ENCODE measurements at places on chromosomes 12 and 14.

DNA sequence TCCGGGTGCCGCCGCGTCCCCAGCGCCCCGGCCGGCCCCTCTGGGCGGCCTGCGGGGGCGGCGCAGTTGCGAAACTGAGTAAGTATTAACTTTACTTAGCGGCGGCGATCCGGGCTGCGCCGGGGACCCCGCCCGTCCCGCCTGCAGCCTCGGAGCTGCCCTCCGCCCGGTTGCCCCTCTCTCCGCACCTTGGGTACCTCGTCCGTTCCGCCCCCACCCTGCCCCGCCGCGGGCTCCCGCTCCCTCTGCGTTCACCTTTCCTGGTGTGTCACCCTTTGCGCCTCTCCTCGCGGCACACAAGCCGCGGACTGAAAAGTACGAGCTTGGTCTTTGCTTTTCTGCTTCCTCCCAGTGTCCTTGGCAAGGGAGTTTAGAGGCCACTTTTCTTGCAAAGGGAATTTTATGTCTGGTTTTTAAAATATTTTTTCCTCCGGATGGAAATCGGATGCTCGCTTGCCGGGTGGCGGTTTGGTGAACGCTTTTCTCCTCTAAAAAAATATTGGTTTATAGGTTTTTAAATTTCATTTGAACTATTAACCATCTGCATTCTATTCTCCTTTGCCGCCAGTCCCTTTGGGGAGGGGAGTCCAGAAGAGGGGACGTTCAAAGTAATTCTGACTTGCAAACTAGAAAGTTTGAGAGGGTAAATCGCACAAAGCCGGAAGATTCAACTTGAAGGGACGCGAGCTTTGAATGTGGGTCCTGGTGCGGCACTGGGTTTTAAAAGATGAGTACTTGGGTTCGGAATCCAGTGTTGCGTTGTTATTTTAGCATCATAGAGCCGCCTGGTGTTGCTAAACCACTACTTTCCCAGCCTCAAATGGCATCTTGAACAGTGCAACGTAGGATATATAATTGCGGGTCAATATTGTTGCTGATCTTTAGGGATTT, 834 bp downstream of the RASSF8 start:
- peak; percentile 76 for DNase-seq

- no peak for DNase-seq
Measured at GRCh38 chr12:50107416-50108268, 3.8 kb downstream of the GPD1 start.

GRCh38 chr12:102702447-102703114, 214.5 kb downstream of the PAH start:
- DNase-seq, result no peak

DNA sequence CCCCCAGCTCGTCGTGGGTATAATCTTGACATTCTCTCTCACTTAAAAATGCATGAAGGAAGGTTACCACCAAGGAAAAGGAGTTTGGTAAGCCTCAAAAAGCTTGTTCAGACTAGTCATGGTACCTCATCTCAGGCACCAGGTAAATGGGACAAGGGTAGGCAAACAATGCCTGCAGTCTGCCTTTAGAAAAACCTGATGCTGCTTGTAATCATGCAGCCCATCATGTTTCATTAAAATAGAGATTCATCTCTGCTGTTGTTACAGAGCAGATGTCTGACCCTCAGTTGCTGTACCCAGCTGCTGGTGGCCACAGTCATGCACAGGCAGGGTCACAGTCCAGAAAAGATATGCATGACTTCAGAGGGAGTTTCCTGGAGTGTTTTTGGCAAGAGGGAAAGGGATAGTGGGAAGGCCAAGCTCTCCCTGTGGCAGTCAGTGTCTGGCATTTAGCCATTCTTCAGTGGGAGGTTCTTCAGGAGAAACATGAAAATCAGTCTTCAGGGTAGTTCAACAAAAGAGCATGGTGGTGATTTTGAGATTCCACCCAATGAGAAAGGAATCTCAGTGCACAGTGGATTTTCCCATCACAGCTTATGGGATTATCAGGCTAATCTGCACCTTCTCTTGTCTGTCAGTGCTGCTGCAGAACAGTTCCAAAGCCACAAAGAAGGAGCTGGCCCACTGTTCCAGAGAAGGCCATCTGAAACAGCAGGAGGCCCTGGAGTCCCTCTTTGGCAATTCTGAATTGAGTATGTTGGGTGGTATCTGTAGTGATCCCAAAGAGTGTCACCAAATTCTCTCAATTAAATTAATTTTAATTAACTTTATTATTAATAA, 202.7 kb upstream of the FRMD6 start:
- DNase-seq, result no peak

DNA sequence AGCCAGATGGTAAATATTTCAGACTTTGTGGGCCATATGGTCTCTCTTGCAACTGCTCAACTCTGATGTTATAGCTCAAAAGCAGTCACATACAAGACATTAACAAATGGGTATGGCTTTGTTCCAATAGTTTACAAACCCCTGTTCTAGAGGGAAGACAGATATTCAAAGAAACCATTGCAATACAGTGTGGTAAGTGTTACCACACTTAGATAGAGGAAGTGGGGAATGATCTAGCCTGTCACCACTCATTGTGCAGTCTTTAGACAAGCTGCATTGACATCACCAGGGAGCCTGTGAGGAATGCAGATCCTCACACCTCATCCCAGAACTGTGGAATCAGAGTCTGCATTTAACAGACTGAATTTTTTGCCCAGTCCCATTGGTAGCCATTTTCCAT, 80.0 kb upstream of the RGS6 start:
- no peak for DNase-seq

GRCh38 chr12:27331291-27331926, 1.2 kb upstream of the BMAL2 start:
- DNase-seq, result no peak

DNA sequence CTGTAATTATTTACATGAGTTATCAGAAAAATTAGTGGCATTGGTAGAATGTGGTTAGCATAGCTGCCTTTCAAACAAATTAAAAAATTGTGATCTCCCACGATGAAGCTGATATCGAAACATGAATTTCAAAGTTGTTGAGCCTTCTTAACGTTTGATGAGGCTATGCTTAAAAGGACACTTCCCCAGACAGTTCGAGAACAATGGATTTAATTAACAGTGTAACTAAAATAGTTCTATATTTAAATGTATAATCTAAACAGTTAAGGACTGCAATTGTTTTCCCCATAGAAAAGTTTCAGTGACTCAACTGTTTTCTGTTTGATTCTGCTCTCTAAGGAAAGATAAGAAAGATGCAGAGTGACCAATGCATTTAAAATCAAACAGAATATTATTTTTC, 1.6 kb downstream of the CLEC2B start:
- no peak for DNase-seq

DNA sequence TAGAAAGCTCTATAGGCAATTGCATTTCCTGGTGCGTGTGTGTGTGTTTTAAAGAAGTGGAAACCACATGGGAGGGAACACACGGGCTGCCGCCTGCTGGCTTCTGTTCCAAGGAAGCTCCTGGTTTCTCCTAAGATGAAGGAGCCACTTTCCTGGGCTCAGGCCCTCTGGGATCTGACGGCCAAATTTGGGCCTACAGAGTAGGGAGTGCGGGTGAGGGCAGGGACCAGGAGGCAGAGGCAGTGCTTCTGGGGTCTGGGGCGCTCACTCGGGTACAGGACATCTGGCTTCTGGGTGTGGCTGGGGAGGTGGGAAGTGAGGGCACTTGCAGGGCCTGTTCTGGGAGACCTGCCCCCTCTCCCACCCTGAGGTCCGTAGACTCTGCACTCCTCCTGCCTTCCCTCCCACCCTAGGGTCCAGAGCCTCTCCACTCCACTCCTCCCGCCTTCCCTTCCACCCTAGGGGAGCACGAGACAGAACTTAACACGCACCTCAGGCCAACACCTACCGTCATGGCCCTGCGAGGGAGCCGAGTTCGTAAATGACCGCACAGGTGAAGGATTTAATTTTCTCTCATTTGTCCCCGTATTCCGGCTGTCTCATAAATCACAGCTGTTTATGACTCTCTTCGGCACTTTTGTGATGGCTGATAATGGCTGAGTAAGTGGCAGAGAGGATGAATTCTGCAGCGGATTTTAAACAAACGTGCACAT, 127.7 kb downstream of the KIF26A start:
- peak; percentile 43 for DNase-seq

GRCh38 chr12:104215638-104216297, at the start of gene TXNRD1:
TSS of gene TXNRD1 (plus strand) at chr12:104215779. CDS start at chr12:104215803, 24 bp downstream.
- peak; percentile 93 for DNase-seq

GRCh38 chr14:36356862-36357261, 36.4 kb upstream of the MBIP start:
- no peak for DNase-seq

GRCh38 chr14:20679907-20680306, 4.5 kb upstream of the RNASE4 start:
- DNase-seq, result no peak

DNA sequence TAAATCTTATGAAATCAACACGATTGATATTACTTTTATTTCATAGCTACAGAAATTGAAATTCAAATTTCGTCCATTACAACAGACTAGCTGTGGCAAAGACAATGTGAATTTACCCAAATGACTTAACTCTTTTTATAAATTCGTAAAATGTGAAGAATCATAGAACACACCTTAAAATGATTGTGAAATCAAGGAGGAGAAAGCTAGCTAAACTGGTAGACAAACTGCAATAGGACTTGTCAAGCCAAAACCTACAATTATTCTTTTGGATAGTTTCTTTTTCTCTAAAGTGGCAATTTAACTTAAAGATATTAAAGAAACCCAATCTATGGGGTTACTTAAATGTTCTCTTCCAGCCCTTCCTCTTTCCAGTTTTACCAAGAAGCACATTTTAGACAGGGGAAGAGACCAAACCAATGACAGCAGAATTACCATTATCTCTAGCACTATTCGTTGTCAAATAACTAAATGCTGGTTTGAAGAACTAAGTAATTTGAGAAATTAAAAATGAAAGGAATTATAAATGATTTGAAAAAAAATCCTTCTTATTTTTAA, 807 bp upstream of the SLC16A7 start:
- DNase-seq, result no peak

DNA sequence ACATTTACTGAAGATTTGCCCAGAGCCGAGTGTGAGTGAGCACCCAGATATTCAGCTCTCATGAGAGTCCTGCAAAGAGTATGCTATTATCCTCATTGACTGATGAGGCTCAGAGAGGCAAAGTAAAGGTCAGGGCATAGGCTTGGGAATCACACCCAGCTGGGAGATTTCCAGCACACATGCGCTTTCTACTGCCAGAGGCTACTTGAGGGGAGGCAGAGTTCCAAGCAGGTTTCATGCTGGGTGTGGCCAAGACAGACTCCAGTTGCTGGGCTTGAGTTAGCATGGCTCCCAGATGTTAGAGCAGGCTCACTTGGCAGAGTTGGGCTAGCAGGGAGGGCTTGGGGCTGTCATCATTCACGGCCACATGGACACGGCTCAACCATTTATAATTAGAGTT, 14.4 kb upstream of the FAM181A start:
- DNase-seq, result no peak

GRCh38 chr14:49598485-49599300, at the start of gene LRR1:
TSS of gene LRR1 (plus strand) at chr14:49598940. CDS start at chr14:49599021, 81 bp downstream.
- DNase-seq, result peak; percentile 93

GRCh38 chr14:73719361-73719760, 5.2 kb upstream of the PNMA1 start:
- no peak for DNase-seq

GRCh38 chr12:82955043-82955442, 268.3 kb downstream of the TMTC2 start:
- DNase-seq, result no peak

DNA sequence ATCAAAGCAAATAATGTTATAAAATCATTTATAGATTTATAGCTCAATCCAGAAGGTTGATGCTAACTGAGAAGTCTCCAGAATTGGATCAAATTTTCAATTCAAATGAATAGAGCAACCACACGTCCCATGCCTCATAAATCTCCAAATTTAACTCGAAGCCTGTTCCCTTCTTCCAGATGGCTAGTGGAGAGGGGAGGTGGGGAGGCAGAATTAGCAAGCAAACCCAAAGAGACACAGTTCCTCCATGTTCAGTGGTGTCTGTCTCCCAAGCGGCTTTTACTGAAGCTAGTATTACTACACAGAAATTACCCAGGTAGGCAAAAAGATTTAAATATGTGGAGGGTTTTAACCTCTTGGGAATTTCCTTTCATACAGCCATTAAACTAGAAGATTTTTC, 65.8 kb downstream of the DUSP6 start:
- no peak for DNase-seq

GRCh38 chr12:53500142-53500775, 824 bp upstream of the TARBP2 start:
- no peak for DNase-seq

- no peak for DNase-seq
Measured at GRCh38 chr12:93939641-93940325, 208.6 kb upstream of the PLXNC1 start.

DNA sequence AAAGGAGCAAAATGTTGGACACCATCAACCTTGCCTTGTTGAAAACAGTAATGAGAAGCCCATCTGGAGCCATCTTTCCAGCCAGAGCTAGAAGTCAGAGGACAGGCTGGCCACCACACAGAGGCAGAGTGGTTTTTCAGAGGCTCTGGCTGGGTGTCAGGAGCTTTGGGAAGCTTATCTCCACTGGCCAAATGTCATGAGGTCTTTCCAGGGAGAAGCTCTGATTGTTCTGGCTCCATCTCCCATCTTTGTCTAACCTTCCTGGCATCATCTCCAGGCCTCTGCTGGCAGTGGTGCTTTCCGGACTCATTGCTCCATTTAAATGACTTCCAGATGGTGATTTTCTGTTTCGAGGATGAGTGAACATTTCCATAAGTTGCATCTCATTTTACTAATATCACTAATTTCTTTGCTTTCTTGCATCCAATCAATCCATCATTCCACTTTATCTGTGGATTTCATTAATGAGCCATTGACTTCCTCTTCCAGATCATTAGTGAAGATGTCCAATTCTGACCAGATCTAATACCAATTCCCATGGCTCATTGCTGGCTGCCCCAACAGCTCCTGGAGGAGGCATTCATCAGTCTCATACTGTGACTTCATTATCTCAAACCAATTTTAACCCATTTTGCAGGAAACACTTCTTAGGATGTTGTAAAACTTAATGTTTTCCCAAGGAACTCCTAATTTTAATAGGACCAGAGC, 35.3 kb upstream of the TMTC1 start:
- DNase-seq, result no peak

DNA sequence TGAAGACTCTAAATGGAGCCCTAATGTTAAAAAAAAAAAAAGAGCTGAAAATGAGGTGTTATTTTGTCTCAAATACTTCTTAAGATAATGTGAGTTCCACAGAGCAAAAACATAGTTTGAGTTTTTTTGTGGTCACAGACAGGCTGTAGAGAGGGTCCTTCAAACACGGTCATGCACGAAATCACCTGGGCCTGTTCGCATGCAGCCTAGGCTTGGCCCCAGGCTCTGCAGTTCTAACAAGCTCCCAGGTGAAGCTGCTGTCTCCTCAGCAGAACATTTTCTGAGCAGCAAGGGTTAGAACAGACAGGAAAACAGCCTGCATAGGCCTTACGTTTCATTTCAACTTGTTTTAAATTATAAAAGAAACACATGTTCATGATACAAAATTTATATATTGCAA, 65.4 kb upstream of the TBPL2 start:
- no peak for DNase-seq

GRCh38 chr14:34935488-34935887, 47.3 kb upstream of the SRP54 start:
- no peak for DNase-seq

- peak; percentile 96 for DNase-seq
Measured at GRCh38 chr12:104288635-104289274, 14.8 kb upstream of the EID3 start.

GRCh38 chr12:1313906-1314305, 280.5 kb downstream of the FBXL14 start:
- DNase-seq, result no peak

Measured in ecto neural progenitor cell (in vitro differentiated cells).